ENCODE measurements at places on chromosomes 4 and X.

- DNase-seq, result no peak
Measured at GRCh38 chrX:133910539-133910938, 74.9 kb downstream of the GPC3 start.

DNA sequence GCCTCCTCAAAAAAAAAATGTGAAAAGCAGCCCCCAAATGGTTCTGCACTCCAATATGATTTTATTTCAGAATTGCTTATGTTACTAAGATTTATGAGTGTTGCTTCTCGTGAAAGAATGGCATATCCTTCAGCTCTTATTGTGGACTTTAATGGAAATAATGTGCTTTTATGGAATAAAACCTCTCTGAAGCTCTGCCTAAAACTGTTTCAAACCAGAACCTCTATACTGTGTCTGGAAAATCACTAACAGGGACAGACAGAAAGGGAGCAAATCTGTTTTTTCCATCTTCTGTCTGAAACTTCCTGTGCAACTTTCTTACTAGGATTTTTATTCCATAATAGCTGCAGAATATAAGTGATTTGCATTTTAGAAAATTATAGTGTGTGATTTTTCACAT lies 493.1 kb downstream of the ANKRD50 start:
- no peak for DNase-seq

- peak; percentile 31 for DNase-seq
Measured at GRCh38 chrX:100654261-100654660, 10.3 kb downstream of the SRPX2 start.

DNA sequence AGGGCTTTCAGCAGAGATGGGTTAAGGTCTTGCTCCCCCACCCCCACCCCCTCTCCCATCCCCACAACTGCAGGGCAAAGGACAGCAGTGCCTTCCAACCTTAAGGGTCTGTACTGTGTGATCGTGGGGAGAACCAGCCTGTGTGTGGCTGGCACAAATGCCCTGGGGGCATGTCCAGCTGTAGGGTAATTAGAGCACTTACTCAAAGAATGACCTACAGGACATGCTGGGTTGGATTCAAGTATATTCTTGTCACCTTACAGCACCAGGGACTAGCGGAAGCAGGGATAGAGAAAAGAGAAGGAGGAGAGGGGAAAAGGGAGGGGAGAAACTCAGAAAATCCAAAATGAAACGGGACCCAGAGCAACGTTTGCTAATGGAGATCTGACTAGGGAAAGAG lies 191.3 kb upstream of the GATB start:
- no peak for DNase-seq

DNA sequence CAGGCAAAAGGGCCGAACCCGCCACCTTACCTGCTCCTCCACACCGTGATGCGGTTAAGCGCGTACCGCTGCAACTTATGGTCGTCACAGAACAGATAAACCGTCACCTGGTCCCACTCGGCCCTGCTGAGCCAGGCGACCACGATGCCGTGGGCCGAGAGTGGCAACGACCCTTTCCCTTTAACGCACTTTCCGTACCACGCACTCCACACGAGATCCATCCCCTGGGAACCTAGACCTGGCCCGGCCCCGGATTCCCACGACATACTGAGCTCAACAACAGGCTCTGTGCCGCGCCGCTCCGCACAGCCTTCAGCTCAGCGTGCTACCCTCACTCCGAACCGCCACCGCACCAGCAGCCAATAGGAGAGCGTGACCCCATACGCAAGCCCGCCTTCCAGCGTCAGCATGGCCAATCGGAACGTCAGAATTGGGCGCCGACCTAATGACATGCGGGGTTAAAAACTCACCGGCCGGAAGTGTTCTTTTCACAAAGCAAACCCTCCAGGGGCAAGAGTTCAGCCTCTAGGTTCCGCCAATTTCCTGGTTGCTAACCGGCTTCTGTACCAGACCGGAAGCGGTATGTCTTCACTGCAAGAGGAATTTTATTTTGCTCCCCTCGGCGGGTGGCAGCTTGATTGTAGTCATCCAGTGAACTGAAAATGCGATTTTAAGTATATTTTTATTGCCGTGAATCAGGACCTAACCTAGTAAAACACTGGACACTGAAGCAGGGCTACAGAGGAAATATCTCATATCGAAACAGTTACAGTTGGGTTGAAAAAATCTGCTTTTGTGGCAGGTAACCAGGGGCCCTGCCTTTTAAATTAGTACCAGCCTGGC lies at the start of gene LAS1L:
LAS1L (minus strand) TSS at position 338 of the 843 bp plus-strand sequence; CDS start at position 266, 72 bp downstream.
- DNase-seq, result peak; percentile 86

DNA sequence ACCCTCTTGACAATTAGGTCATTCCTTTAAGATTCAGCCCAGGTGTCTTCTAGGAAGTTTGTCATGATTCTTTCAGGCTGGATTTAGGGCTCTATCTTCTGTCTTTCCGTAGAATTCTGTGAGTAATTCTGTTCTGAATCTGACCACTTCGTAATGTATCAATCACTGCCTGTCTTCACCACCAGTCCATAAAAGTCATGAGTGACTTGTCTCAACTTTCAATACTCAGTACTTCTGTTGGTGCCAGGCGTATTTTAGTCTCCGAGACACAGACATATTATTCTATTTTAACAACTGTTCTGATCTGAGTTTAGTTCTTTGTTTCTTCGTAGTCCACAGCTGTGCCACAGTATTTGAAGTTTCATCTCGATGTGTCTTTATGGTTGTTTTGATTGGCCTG lies 310.7 kb downstream of the PPARGC1A start:
- no peak for DNase-seq

Data from bronchial epithelial cell (primary cell).